Kidney (tissue), 22 donors: ENCODE measurements at places on chromosomes 4 and X.

GRCh38 chr4:165539801-165540200 is 161.0 kb downstream of the CPE start:
- no peak overlapping the region for H3K27ac ChIP-seq
- no peaks in the 10 kb centered on the region for H3K4me1 ChIP-seq
- H3K4me3 ChIP-seq: no peak overlapping the region
- DNase-seq: no peak
- H3K27me3 ChIP-seq: no peaks in the 10 kb centered on the region

GRCh38 chr4:142091085-142091513 is 454.7 kb downstream of the IL15 start:
- H3K4me1 ChIP-seq: no peaks in the 10 kb centered on the region
- no peak overlapping the region for H3K27ac ChIP-seq
- no peak for DNase-seq
- H3K27me3 ChIP-seq: no peaks in the 10 kb centered on the region

- no peak overlapping the region for H3K27ac ChIP-seq
- peaks cover 5% of the 10 kb centered on the region for H3K4me1 ChIP-seq
- no peaks in the 10 kb centered on the region for H3K36me3 ChIP-seq
- no peaks in the 10 kb centered on the region for H3K27me3 ChIP-seq
- H3K4me3 ChIP-seq: no peak overlapping the region
Observed at GRCh38 chrX:49884290-49884862, 5.1 kb downstream of the USP27X start.

GRCh38 chr4:188554413-188554812 is 415.2 kb downstream of the TRIML1 start:
- DNase-seq: no peak
- no peaks in the 10 kb centered on the region for H3K27me3 ChIP-seq
- H3K27ac ChIP-seq: no peak overlapping the region
- no peak overlapping the region for H3K4me3 ChIP-seq
- peaks cover 4% of the 10 kb centered on the region for H3K4me1 ChIP-seq
